ENCODE measurements at places on chromosomes 12 and 14. TPM values are rescaled to one million over a fixed set of nuclear protein-coding genes. Genes with fewer than 3 reads are reported as not detected.
A peak's percentile ranks its signal among the peaks of the same experiment; 100 is the strongest.

GRCh38 chr14:59294662-59294992, 106.2 kb downstream of the DAAM1 start:
- DNase-seq = no peak

GRCh38 chr12:77133566-77133965, 68.2 kb upstream of the E2F7 start:
- no peak for DNase-seq

DNA sequence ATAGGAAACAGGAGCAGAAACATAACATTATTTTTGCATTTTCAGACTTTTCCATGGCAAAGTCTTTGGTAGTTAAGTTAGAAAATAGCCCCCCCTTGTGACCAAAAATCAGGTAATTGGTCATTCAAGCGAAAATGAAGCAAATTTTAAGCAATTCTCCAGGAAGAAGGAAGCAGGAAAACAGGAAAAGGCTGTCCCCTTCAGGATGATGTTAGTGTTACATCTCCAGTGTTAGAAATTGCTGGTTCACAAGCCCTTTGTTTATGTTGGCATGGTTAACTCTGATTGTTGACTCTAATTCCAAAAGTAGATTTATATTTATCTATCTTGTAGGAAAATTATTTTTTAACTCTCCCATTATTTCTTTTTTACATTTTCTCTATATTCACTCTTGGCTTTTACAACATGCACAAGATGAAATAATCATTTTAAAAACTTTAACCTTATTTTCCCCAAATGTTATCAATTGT, 18.8 kb upstream of the GAS2L3 start:
- DNase-seq = no peak

DNA sequence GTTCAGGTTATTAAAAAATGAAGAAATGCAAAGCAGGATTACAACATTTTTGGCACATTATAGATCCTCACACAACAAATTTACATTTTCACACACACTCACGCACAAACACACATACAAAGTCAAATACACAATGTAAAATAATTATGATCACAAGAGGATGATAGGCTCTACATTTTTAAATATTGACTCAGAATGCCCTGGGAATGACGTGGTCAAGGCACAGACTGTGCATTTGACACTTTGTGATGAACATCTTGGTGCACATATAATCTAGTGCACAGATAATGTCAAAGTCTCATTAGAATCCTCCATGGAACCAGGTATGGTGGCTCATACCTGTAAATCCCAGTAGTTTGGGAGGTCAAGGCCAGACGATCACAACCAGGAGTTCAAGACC, 49.4 kb downstream of the DPF3 start:
- no peak for DNase-seq

DNA sequence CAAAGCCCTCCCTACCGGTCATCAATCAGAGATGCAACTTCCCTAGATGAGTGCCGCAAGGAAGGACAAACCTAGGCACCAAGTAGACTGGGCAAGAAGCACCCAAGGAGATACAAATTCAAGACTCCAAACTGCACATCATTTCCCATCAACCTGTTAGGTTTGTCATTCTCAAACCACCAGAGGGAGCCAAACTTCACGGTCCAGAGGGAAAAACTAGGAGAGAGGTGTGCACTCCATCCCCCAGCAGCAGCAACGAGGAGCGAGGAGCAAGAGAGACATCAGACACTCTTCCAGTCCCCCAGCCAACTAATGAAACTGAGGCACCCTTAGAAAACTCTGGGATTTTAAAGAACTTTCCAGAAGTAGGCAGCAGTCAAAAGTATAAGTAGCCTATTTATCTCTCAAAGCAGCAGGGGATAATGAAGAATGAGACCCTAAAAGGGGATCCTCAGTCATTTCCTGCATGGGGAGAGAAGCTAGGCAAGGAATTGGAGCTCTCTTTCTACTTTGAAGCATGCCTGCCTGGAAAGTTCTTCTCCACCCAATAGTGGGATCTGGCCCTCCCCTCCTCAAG, 37.0 kb upstream of the NT5DC3 start:
- DNase-seq = peak; percentile 14

DNA sequence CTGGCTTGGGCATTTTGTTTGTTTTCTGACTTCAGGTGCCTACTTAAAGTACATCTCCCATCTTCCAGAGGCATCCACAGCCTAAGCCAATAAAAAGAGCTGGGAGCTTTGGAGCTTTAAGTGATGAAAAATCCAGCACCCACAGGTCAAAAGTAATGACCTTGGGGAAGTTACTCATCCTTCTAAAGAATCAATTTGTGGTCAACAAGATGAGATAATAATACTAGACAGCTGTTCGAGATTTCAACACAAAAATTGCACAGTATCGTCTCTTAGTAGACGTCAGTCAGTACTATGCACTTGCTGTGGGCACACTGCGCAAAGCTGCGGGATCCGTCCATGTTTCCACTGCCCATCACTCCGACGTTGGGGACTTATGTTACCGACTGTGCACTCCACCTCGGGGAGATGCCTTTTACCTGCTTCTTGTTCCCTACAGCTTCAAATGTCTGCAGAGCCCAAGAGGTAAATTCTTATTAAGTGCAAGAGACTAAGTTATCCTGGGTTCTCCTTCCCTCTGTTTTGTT, 1.3 kb downstream of the ST8SIA1 start:
- no peak for DNase-seq

DNA sequence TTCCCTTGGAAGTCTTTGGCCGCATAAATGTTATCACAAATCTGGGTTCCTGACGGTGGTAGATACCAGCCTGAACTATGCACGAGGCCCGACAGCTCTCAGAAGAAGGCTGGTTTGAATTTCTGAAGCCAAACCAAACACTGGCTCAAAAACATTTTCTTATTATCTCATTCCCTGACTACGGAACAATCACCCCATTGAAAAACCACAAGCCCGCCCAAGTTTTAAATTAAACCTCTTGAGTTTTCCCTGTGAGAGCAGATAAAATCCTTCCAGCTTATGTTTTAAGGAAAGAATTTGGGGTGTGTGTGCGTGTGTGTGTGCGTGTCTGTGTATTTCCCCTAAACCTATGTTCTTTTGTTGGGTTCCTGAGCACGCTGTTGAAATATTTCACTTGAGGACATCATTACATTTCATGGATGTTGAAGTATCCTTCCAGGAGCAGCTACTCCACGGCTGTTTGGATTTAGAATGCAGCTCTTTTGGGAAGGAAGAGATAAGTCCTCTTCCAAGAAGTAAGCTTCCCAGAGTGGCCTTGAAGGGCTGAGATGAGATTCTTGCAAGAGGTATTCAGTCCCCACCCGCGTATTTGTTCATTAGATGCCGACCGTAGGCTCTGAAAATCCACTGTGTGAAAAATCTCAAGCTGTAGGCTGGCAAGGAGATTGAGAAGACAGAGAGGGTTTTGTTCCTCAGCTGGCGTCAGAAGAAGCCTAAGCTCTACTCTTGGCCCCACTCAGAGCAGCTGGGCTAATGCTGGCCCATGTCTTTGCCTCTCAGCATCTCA, 131.0 kb upstream of the NCOR2 start:
- no peak for DNase-seq

- no peak for DNase-seq
Observed at GRCh38 chr12:72141381-72141780, 130.8 kb upstream of the TRHDE start.

DNA sequence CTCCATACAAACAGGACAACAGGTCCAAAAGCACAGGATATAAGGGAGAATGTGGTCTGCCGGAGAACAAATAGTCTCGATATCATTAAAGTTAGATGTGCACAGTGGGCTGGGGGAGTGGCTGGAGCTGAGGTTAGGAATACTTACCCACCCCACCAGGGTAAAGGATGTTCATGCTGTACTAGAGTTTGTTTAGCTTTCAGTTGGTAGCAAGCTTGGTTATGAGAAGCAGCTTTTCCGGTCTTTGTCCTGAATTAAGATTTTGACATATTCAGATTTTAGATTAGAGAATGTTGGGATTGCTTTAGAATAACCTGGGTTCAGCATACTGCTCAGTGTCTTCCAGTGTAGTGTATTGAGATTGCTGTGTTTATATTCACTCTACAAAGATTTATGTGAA, 16.7 kb downstream of the RASSF8 start:
- DNase-seq = no peak

DNA sequence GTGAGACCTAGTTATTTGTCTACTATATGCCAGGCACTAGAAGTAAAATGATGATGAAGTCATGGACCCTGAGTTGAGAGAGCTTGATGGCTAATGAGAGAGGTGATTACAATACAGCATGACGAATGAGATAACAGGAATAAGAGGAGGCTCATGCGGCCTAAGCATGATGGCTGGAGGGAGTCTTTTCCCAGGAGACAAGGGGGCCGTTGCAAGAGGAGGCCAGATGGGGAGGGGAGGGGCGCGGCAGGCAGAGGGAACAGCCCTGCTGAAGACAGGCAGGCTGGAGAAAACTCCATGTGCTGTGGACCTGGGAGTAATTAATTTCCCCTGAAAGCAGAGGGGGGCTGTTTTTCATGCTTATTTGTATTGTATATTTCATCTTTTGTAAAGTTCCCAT, 144.7 kb upstream of the RFLNA start:
- DNase-seq = no peak

DNA sequence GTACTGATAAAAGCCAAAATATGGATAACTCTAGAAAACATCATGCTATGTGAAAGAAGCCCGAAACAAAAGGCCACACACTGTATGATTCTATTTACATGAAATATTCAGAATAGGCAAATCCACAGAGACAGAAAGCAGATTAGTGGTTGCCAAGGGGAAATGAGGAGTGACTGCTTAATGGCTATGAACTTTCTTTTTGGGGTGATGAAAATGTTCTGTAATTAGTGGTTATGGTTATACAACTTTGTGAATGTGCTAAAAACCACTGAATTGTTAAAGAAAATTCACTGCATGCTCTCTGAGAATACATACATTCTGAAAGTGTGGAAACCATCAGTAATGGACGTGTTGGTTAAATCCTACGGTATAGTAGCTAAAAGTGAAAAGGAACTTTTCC, 39.9 kb upstream of the STON2 start:
- no peak for DNase-seq

- no peak for DNase-seq
Observed at GRCh38 chr12:75556311-75556899, 45.0 kb upstream of the KRR1 start.

DNA sequence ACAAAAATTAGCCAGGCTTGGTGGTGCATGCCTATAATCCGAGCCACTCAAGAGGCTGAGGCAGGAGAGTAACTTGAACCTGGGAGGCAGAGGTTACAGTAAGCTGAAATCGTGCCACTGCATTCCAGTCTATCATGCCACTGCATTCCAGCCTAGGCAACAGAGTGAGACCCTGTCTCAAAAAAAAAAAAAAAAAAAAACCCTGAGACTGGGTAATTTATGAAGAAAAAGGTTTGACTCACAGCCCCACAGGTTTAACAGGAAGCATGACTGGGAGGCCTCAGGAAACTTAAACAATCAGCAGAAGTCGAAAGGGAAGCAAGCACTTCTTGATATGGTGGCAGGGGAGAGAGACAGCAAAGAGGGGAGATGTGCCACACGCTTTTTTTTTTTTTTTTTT, 123.2 kb downstream of the GXYLT1 start:
- DNase-seq = no peak

DNA sequence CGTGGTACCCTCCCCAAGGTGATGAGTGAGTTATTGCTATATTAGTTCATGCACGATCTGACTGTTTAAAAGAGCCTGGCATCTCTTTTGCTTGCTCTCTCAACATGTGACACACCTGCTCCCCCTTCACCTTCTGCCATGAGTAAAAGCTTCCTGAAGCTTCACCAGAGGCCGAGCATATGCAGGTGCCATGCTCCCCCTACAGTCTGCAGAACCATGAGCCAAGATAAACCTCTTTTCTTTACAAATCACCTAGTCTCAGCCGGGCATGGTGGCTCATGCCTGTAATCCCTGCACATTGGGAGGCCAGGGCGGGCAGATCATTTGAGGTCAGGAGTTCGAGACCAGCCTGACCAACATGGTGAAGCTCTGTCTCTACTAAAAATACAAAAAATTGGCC, 61.8 kb downstream of the RNFT2 start:
- DNase-seq = no peak

DNA sequence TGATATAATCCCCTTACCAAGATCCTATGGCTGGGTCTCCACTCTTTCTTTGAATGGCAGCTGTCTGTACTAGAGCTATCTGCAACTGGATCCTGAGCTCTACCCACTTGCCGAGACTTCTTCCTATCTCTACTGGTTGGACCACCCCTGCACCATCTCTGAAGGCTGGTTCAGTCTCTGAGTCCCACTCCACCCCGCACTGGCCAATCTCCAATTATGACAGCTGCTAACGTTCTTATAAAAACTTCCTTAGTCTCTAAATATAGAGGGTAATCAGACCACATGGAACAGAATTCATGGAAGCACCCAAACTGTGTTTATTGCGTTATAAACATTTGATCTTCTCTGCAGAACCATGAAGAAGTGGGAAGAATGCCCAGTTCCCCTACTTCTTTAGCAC, 186.6 kb upstream of the EEA1 start:
- no peak for DNase-seq

- no peak for DNase-seq
Observed at GRCh38 chr14:98204139-98204538, 1067.9 kb downstream of the BCL11B start.

- DNase-seq = no peak
Observed at GRCh38 chr14:101965770-101966722, 1.7 kb downstream of the DYNC1H1 start.

DNA sequence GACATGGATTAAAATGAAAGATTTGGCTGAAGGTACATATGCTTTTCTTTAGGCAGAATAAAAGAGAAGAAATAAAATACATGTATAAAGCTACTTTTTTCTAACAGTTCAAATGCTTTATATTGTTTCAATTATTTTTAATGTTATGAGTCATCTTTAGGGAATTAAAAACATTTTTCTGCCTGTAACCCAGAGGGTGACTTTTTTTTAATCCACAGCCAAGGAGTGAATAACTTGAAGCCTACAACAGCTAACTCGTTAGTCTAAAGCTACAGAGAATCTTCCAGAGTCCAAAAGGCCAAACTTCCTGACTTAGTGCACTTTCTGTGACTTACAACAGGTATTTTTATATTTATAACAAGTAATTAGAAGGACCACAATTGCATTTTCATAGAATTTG, 151.6 kb downstream of the SEC23A start:
- DNase-seq = no peak

CCDC196 gene
- not detected for total RNA-seq

MYF6 gene
- total RNA-seq = not detected

SLC2A14 gene
- 0.15 TPM for total RNA-seq

DBX2 gene
- total RNA-seq = not detected

ACOT4 gene
- total RNA-seq = 5.0 TPM

CELA1 gene
- not detected for total RNA-seq

ISM2 gene
- not detected for total RNA-seq
